ENCODE measurements at places on chromosomes 7 and 10. TPM values are rescaled to one million over a fixed set of nuclear protein-coding genes. Genes with fewer than 3 reads are reported as not detected.
A peak's percentile ranks its signal among the peaks of the same experiment; 100 is the strongest.

DNA sequence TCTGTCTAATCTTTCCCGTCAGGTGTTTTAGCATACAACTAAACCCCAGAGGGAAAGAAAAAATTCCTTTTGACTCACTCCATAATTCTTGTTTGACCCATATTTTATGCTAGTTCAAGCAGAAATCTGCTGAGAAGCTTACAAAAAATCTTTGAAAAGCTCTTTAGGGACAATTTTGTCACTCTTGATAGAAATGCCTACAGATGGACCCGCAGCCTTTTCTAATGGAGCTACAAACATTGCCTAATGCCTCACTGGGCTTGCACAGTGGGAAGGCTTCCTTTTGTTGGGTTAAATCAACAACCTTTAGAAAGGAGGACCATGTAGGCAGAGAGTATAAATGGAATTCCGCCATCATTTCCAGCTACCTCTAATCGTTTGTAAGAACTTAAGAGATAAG lies 344.5 kb downstream of the PCLO start:
- no peak for DNase-seq

- DNase-seq, result no peak
These were observed 3.9 kb upstream of the CSGALNACT2 start for GRCh38 chr10:43134126-43134905.

- peak; percentile 84 for DNase-seq
These were observed 7.2 kb downstream of the C10orf90 start for GRCh38 chr10:126663328-126663727.

DNA sequence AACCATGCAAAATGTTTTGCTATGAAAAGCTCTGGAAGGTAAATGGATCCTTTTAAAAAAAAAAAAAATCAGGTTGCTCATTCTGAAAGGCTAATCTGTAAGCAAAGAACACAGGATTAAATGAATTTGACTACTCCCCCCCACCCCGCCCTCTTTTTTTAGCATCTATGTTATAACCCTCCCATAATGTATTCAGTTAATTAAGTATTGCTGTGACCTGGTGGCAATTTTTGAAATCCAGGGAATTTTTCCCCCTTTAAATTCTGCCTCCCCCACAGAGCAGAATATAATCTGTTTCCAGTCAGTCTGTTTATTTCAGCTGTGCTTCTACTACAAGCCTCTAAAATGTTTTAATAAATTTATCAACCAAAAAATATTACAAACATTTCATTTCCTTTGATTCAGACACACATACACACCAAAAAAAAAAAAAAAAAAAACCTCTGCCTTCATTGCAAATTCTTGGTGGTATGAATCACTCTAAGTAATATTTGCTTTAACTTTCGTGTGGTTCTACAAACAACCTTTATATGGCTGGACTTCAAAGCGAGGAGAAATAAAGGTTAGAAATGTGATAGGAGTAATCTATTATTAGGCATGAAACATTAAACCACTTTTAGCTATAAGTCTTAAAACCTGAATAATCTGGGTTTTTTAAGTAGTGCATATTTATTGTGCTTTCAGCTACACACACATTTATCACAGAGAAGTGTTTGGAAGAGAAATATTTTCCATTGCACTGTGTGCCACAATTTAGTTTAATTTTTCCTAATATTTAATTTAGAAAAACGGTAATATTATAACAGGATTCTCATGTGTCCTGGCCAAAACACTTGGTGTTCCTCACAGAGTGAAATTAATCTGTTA lies 64.4 kb upstream of the ARID5B start:
- no peak for DNase-seq

DNA sequence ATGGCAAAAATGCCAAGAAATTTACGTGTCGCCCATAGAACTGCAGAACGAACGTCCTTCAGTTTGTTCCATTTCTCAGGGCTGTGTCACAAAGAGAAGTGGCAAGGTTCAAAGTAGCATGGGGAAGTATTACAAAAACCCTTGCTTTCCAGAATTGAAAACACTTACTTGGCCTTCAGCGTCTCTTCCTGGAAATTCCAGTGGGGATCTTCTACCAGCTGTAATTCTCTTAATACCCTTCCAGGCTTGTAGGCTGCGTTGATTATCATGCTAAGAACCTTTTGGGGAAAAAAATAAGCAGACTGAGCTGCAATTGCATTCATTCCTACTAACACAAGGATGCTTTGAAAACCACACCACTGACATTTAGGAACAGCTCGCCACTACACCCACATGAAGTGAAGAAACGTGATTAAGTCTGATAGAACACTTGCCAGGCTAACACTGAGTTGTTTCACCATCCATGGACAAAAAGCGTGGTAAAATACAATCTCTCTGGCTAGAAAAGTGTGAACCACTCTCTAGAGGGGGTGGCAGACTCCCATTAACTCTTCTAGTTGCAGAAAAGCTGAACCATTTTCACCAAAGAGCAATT lies 222.3 kb downstream of the SFMBT2 start:
- DNase-seq, result no peak

GRCh38 chr10:23367896-23368595 lies 23.4 kb upstream of the C10orf67 start:
- DNase-seq, result no peak

- DNase-seq, result no peak
These were observed 87.3 kb downstream of the RUNDC3B start for GRCh38 chr7:87715545-87715944.

GRCh38 chr7:24637706-24638105 lies 64.5 kb downstream of the PALS2 start:
- DNase-seq, result no peak

DNA sequence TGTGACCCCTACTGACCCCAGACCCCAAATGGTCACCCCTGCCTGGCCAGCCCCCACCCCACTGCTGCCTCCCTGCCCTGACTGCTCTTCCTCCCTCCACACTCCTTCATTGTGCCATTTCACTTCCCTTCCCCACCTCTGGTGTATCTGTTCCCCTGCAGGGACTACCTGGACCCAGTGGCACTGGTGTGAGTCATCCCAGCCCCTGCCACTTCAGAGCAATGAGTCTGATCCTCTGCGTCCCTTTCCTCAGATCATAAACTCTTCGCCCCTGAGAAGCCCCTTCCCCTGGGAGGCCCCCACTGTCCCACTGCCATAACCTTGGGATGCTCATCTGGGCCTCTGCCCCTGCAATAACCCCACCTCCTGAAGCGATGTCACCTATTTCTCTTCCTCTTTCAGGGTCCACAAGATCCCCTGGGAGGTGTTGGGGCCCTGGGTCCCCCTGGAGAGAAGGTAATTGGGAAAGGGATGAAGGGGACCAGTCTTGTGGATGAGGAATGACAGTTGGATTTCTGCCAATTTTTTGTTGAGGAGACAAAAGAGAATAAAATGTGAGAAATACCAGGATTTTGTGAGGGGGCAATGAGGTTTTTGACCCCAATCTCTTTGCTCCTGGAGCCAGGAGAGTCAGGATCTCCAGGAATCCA lies 19.1 kb upstream of the VOPP1 start:
- no peak for DNase-seq

DNA sequence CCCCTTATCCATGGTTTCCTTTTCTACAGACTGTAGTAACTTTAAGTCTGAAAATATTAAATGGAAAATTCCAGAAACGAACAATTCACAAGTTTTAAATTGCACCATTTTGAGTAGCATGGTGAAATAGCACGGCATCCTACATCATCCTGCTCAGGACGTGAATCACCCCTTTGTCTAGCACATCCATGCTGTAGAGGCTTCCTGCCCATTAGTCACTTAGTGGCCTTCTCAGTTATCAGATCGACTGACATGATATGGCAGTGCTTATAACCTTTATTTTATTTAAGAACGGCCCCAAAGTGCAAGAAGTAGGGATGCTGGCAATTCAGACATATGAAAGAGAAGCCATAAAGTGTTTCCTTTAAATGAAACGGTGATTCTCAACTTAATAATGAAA lies 82.7 kb downstream of the CPXM2 start:
- DNase-seq, result no peak

- no peak for DNase-seq
These were observed 5.7 kb downstream of the HUS1 start for GRCh38 chr7:47973739-47974138.

DNA sequence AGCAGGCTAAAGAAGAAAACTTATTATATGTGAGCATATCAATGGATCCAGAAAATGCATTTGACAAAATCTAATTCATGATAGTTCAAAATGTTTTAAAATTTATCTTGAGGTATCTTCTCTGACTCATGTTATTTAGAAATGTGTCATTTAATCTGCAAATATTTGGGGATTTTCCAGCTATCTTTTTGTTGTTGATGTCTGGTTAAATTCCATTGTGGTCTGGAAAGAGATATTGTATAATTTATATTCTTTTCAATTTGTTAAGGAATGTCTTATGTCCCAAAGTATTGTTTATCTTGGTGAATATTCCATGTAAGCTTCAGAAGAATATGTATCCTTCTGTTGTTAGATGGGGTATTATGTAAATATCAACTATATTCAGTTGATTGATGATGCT lies 942.5 kb downstream of the KCNMA1 start:
- DNase-seq, result no peak

DNA sequence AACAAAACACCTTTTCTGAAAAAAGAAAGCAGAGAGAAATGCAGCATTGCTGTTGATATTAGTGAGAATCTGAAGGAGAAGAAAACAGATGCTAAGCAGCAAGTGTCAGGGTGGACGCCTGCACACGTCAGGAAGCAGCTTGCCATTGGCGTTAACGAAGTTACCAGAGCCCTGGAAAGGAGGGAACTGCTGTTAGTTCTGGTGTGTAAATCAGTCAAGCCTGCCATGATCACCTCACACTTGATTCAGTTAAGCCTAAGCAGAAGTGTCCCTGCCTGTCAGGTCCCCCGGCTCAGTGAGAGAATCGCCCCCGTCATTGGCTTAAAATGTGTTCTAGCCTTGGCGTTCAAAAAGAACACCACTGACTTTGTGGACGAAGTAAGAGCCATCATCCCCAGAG lies 6.4 kb downstream of the RPP38 start:
- DNase-seq, result no peak

GRCh38 chr10:103803941-103804340 lies 51.4 kb downstream of the SH3PXD2A start:
- no peak for DNase-seq

DNA sequence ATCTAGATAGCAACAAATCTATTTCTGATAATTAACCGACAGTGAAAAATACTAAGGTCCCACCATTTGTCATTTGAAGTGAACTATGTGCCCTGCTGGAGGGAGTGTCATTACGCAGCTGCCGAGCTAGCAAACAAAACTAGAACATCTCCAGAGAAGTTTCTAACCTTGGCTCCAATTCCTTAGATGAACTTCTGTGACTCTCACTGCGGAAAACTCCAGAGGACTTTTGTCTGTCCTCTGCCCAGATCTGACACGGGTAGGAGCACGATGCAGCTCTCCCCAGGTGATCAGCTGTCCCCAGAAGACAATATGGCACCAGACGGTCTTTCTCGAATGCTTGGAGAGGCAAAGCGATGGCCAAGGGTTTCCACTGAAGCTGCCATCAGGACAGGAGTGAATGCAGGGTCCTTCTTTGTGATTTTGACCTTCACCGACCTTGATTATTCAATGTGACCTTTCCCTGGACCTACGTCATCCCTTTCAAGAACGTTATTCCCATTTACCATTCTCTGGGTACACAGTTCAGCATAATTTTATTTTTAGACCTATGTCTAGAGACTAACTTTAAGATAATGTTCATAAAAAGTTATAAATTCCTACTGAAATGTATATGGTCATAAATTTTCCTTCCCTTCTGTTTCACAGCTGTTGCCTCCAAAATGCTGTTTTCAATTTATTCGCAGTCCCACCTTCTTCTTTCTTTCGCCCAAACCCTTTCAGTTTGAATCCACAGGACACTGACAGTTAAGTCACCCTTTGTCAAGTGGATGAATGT lies 116.7 kb upstream of the C7orf33 start:
- no peak for DNase-seq

DNA sequence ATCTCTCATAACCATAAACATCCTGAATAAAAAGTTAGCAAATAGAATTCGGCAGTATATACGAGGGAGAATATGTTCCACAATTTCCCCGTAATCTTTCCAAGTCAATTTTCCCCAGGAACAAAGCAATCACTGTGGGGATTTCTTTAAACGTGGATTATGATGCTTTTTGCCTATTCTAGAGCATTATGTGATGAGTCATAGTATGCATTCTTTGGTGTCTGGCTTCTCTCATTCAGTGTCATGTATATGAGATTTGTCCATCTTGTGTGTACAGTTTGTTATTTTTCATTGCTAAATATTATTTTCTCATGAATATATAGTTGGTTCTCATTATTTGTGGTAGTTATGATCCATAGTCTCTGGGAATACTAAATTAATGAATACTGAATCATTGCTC lies 9.9 kb upstream of the OR9A4 start:
- no peak for DNase-seq

GRCh38 chr7:129366-130221 lies 62.8 kb upstream of the FAM20C start:
- DNase-seq, result no peak

- no peak for DNase-seq
These were observed 112.0 kb downstream of the ANK3 start for GRCh38 chr10:60277656-60278055.

- DNase-seq, result peak; percentile 87
These were observed 11.1 kb downstream of the FAM53B start for GRCh38 chr10:124732931-124733570.

- DNase-seq, result no peak
These were observed 2.7 kb downstream of the LRRC20 start for GRCh38 chr10:70379581-70380176.

- DNase-seq, result no peak
These were observed 17.2 kb downstream of the RUNDC3B start for GRCh38 chr7:87645446-87645845.

GRCh38 chr10:123200531-123200930 lies 46.3 kb downstream of the BUB3 start:
- no peak for DNase-seq

DNA sequence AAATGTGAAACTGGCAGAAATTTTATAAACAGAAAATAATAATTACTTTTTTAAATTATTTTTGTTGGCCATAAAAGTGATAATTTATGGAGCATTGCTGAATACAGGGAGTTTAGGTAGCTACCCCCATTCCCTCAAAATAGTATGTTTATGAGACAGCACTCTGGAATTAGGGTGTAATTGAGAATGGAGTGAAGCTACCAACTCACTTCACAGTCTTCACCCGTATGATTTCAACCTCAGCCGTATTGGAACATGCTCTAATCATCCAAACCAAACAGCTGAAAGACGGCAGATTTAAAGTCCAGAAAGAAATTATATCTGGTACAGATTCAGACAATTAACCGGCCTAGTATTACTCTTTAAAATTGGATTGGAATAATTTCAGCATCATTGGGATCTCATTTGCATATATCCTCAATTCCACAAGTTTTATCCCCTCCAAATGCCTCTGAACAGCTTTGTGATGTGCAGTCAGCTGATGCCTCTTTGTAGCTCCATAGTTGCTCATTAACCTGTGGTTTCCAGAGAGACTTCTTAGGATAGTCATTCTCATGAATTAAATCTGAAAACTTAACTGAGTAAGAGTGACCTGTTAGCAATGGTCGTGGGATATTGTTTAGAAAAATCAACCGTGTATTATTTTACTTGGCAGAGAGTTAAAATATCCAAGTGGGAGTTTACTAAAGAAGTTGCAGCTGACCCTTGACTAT lies 59.1 kb upstream of the GJD4 start:
- no peak for DNase-seq

ZNF3 gene
- 17.9 TPM for total RNA-seq

MUC12 gene
- 0.14 TPM for total RNA-seq

REPIN1 gene
- 56.3 TPM for total RNA-seq

ADRB1 gene
- 34.5 TPM for total RNA-seq

WDR86 gene
- 15.3 TPM for total RNA-seq

RFC2 gene
- 14.5 TPM for total RNA-seq

PCGF6 gene
- total RNA-seq, result 26.0 TPM

LIPM gene
- total RNA-seq, result not detected

ANAPC16 gene
- total RNA-seq, result 187 TPM

CTTNBP2 gene
- 11.1 TPM for total RNA-seq

TRIM50 gene
- total RNA-seq, result 0.54 TPM

DYNC1I1 gene
- 60.9 TPM for total RNA-seq

Measured in sigmoid colon (tissue), 7 donors.